ENCODE measurements at places on chromosomes 3 and 15. TPM values are rescaled to one million over a fixed set of nuclear protein-coding genes. Genes with fewer than 3 reads are reported as not detected.

NR1I2 gene
- total RNA-seq = 0.17 TPM

- no peak for DNase-seq
Measured at GRCh38 chr3:48190911-48191310, 2.7 kb upstream of the CDC25A start.

FBXO40 gene
- 20.6 TPM for total RNA-seq

CPNE9 gene
- not detected for total RNA-seq

ZNF80 gene
- not detected for total RNA-seq

FMN1 gene
- total RNA-seq = 4.3 TPM

DNA sequence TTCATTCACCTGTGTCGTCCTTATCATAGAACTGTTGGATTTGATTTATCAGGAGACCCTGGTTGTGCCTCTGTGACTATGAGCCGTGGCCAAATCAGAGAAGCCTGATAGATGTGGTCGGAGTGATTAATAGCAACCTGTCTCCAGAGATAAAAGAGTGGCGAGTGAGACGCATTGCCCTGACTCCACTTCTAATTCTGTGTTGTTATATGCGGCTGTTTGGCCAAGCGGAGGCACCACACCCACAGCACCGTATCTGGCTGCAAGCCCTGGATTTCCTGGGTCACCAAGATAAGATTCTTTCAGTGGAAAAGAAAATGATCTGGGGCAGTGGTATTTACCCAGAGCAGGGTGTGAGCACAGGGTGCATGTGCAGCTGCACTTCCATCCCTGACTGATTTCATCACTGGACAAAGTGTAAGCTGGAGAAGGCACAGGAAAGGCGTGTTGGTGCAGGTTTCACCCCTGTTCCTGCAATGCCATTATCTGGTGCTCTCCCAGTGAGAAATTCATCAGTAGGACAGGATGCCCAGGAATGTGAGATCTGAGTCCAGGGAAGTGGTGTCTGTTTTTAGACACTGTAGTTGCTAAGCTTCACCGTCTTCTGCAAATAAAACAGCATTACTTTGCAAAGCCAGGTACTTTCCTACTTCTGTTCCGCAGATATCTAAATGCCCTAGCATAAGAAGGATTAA, 84.6 kb downstream of the CD47 start:
- DNase-seq = no peak

- no peak for DNase-seq
Measured at GRCh38 chr3:120802916-120803315, 60.4 kb downstream of the GTF2E1 start.

DNA sequence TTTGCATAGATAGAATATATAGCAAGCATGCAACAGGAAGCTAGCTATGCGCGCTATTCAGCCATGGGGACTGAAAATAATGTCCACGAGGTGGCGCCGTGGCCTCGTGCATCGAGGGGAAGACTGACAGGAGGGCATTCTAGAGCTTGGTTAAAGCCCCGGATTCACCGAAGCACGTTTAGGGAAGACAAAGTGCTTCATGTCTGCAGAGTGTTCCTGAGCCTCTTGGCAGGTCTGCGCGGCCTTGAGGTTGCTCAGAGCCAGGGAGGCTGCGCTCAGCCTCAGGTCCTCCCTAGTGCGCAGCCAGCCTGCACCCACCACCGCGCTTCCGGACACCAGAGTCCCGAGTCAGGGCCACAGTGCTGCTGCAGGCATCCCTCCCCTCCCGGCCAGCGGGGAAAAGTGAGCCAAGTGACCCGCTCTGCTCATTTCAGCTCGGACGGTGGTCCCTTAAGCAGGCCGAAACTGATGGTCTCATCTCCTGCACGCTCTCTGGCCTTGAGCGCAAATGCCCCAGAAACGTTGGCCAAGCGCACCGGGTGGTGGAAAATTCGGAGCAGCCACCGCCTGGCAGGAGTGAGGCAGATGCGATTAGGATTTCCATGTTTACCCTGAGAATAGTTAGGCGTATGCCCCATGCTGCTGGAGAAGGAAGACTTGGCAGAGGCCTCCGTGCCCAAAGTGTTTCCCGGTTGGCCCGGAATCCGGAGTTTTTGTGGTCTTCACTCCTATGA, 24.8 kb downstream of the GABRA5 start:
- no peak for DNase-seq

TM4SF4 gene
- 2.3 TPM for total RNA-seq

- DNase-seq = no peak
Measured at GRCh38 chr15:45523166-45523460, 558 bp upstream of the SLC30A4 start.

DNA sequence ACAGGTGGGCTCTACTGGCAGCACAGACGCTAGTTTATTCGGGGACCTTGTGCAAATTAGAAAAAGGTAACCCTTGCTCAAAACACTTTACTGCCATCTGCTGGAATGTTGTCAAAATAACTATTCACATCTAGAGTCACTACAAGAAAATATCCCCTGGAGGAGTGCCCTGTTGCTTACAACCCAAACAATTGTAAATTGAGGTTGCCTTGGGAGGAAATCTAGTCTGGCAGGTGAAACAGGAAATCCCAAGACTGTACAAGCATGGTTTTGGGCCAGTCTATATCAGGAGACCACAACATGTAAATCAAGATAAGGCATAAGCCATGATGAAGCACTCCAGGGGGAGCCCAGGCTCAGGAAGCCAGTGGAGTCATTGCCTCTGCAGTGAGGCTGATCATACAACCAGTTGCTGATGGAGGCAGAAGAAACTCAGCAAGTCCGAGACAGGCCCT, 136.8 kb upstream of the ACP3 start:
- no peak for DNase-seq

- no peak for DNase-seq
Measured at GRCh38 chr3:5431811-5432378, 244.4 kb downstream of the EDEM1 start.

WDR49 gene
- 1.2 TPM for total RNA-seq

DNA sequence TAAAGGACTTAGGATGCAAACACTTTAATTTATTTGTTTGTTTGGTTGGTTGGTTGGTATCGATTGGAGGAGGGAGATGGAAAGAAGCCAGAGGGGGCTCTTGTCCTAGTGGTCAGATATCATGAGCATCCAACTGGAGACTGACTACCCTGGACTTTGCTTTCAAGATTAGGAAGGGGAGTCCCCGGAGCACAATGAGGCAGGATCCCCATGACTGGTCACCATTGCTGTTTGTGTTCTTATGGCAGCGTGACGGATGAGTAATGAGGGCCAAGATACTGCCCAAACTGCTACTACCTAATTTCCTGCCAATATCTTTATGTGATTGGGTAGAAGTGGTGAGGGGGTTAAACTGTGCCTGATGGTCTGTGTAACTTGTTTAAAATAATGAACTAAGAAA, 354.6 kb upstream of the ROPN1 start:
- DNase-seq = no peak

- no peak for DNase-seq
Measured at GRCh38 chr3:84946240-84946639, 12.5 kb upstream of the CADM2 start.

- DNase-seq = no peak
Measured at GRCh38 chr3:81602781-81603180, 158.7 kb downstream of the GBE1 start.

- no peak for DNase-seq
Measured at GRCh38 chr3:21042184-21042583, 708.8 kb downstream of the ZNF385D start.

GRCh38 chr3:184177767-184178306, 3.2 kb downstream of the AP2M1 start:
- DNase-seq = no peak

DNA sequence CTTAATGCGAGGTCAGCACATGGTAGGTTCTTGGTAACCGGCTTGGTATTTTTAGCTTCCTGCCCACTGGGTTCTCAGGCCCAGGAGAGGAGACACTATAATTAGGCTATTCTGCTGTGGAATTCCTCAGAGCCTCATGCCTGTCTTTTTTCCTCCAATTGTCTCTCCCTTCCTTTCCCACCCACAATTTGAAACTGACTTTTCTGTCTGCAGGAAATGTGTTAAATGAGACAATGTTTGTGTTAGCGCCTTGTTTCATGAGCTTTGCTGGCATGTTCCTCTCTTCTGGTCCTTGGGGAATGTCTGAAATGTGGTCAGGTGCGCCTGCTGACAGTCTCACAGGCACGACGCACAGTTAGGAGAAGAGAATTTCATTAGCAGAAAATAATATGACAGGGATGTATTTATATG, 223.6 kb upstream of the CTNNB1 start:
- no peak for DNase-seq

- DNase-seq = no peak
Measured at GRCh38 chr15:70170096-70170699, 72.5 kb upstream of the TLE3 start.

GRCh38 chr3:183823963-183824362, 1.4 kb downstream of the MAP6D1 start:
- DNase-seq = no peak

DNA sequence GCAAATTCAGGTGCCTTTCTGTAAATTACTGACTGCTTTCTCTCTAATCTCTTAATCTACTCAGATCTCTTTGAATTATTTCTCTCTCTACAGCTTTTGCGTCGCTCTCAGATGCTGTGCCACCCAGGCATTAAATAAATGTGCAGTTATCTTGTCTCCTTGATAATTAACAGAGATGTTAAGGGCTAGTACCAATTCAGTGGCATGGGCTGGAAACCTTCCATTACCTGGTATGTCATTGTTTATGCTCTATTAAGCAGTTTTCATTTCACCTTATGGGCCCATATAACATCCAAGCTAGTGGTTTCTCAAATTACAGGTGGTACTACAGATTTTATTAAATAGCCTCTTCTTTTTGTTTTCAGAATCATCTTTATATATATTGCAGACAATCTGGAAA, 66.0 kb downstream of the PEX5L start:
- no peak for DNase-seq

GCHFR gene
- total RNA-seq = 12.5 TPM

DNA sequence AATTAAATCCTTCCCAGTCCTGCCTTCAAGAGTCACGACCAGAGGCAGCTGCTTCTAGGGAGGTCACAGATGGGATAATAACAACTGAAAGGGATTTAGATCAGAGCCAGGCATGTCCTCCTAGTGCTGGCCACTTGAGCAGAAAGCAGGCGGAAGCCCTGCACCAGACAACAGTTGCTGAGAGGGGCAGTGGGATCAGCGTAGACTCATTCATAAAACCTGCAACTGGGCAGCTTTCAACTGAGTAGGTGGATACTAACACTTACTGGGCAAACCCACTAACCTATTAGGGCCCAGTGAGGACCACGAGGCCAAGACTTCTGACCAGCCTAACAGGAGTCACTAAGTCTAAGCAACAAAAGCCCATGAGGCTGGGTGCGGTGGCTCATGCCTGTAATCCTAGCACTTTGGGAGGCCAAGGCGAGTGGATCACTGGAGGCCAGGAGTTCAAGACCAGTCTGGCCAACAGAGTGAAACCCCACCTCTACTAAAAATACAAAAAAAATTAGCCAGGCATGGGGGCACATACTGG, 67.0 kb downstream of the DAPK2 start:
- no peak for DNase-seq

GLDN gene
- 0.44 TPM for total RNA-seq

CKMT1A gene
- total RNA-seq = not detected

GRCh38 chr3:120780977-120781376, 38.4 kb downstream of the GTF2E1 start:
- DNase-seq = peak; percentile 68

- no peak for DNase-seq
Measured at GRCh38 chr3:66255865-66256264, 35.1 kb downstream of the SLC25A26 start.

GRCh38 chr3:18188491-18188890, 236.6 kb downstream of the SATB1 start:
- DNase-seq = no peak

MON1A gene
- total RNA-seq = 23.3 TPM

GPR62 gene
- 0.51 TPM for total RNA-seq

VIPR1 gene
- 1.7 TPM for total RNA-seq

ITGA11 gene
- 1.6 TPM for total RNA-seq

DNA sequence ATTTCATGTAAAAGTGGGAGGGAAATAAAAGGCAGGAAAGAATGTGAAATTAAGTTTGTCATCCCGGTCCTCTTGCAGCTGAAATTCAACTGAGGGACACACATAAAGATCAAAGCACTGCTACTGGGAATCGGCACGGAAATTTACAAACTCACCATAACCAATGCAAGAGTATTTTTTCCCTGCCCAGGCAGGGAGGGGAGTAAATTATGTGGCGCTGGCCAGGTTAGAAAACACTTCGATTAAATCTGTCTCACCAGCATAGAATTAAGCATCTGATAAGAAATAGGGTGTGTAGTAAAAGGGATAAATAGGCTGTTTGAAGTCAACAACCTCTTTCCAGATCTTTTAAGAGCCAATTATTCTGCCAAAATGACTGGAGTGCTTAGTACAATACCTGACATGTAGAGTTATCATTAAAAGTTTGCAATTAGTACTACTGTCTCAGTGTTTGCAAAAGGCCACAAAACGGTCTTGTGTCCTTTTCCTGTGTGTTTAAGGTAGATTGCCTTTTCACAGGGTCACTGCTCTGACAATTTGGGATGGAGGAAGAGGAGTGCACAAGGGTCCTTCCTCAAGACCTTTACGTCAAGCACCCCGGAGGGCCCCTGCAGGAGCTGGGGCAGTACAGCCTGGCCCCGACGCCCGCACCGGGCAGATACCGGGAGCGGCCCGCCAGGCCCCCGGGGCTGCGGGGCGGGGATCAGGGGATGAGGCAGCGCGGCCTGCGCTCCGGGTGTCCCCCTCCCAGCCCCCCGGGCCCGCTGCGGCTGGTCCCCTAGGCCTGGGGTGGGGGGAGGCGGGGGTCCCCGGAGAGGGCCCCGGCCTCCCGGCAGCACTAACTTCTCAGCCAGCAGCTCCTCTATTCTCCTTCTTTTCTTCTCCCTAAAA, 651 bp downstream of the UBA3 start:
- no peak for DNase-seq

GRCh38 chr15:41024131-41024530, 70.9 kb downstream of the CHAC1 start:
- DNase-seq = no peak

DNA sequence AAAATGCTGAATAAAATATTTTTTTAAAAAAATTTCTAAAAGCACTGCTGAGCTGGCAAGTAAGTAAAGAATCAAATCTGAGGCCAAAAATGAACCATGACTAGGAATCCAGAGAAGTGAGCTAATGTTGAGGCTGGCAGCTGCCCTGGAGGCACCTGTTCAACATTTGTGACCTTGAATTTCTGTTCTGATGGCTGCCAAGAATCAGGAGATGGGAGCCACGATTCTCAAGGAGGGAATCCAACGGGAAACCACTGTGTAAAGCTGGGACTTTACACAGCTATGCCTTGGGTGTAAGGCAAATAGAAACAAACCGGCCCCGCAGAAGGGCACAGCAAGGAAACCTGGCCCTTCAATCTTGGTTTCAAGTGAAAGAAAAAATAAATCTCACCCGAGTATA, 22.7 kb downstream of the HEG1 start:
- DNase-seq = no peak

DNA sequence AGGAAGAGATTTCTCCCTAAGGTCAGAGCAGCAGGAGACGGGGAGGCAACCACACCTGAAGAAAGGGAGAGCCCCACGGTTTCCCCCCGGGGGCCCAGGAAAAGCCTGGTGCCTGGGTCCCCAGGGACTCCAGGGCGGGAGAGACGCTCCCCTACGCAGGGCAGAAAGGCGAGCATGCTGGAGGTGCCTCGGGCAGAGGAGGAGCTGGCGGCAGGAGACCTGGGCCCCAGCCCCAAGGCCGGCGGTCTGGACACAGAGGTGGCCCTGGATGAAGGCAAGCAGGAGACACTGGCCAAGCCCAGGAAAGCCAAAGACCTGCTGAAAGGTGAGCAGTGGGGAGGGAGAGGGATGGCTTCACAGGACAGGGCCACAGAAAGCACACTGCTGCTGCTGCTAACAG, 26.2 kb upstream of the SLC28A1 start:
- no peak for DNase-seq

GRCh38 chr3:130759692-130760338, 13.2 kb upstream of the PIK3R4 start:
- peak; percentile 53 for DNase-seq
